HepG2 (cell line): ENCODE measurements at places on chromosomes 2 and 18.

DNA sequence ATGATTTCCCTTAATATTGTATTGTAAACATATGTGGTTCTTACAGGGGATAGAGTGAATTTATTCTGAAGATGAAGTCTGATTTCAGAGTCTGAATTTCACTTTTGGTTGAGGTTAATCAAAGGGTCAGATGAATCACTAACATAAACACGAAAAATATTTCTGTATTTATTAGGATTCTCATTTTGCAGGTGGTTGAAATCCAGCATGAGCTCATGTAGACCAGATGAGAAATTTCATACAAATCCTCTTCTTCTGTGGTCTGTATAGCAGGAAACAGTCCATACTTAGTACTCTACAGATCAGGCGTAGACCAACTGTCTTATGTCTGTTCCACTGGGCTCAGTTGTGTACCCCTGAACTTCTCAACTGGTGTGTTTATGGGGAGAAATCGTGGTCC is 157.8 kb downstream of the BABAM2 start:
- no peaks in the 10 kb centered on the region for H3K27me3 ChIP-seq
- no peaks in the 10 kb centered on the region for H3K4me1 ChIP-seq
- H3K36me3 ChIP-seq, result 0 out of 3 replicates have a peak, but pooled peaks cover 4% of the 10 kb centered on the region
- no peak overlapping the region for H3K4me3 ChIP-seq

- H3K36me3 ChIP-seq, result no peaks in the 10 kb centered on the region
- no peaks in the 10 kb centered on the region for H3K4me1 ChIP-seq
- no peaks in the 10 kb centered on the region for H3K27me3 ChIP-seq
- DNase-seq, result no peak
- no peak overlapping the region for H3K27ac ChIP-seq
- H3K4me3 ChIP-seq, result no peak overlapping the region
These were observed 16.7 kb downstream of the LHCGR start for GRCh38 chr2:48738806-48739205.

- H3K36me3 ChIP-seq, result no peaks in the 10 kb centered on the region
- no peak overlapping the region for H3K27ac ChIP-seq
- no peaks in the 10 kb centered on the region for H3K4me1 ChIP-seq
- no peak overlapping the region for H3K4me3 ChIP-seq
These were observed 1.6 kb downstream of the CELF4 start for GRCh38 chr18:37563931-37564392.

- H3K4me1 ChIP-seq, result peaks cover 17% of the 10 kb centered on the region
- DNase-seq, result no peak
- H3K36me3 ChIP-seq, result no peaks in the 10 kb centered on the region
- no peak overlapping the region for H3K27ac ChIP-seq
These were observed 26.8 kb downstream of the DIS3L2 start for GRCh38 chr2:231988179-231988866.

DNA sequence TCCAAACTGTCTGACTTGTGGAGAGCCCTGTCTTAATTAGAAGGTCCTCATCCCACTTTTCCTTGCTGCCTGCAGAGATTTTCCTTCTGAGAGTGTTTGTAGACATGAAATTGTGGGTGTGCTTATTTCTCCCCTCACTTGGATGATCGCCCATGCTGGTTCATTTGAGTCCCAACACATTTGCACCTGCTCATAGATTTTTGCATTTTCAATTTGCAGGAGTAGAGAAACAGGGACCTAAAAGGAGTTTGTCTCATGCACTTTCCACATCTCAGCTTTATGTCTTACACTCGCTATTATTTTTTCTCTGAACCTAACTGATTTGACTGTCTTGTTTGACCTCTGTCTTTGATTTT is 33.2 kb upstream of the FHL2 start:
- H3K4me3 ChIP-seq, result no peak overlapping the region
- H3K27me3 ChIP-seq, result peaks cover 2% of the 10 kb centered on the region
- no peak overlapping the region for H3K27ac ChIP-seq
- no peaks in the 10 kb centered on the region for H3K36me3 ChIP-seq
- DNase-seq, result no peak
- 0 out of 2 replicates have a peak, but pooled peaks cover 6% of the 10 kb centered on the region for H3K4me1 ChIP-seq

GRCh38 chr18:70489986-70490933 is 201.4 kb downstream of the SOCS6 start:
- no peaks in the 10 kb centered on the region for H3K36me3 ChIP-seq
- peaks cover 9% of the 10 kb centered on the region for H3K4me1 ChIP-seq
- no peak overlapping the region for H3K27ac ChIP-seq
- H3K4me3 ChIP-seq, result peak overlapping the region; percentile 38
- H3K27me3 ChIP-seq, result no peaks in the 10 kb centered on the region; the same call in 1 of the 2 replicates
